ENCODE measurements at places on chromosomes 6 and 20.
A peak's percentile ranks its signal among the peaks of the same experiment; 100 is the strongest.

- DNase-seq, result no peak
These were observed 423.2 kb downstream of the RFPL4B start for GRCh38 chr6:112770308-112770707.

DNA sequence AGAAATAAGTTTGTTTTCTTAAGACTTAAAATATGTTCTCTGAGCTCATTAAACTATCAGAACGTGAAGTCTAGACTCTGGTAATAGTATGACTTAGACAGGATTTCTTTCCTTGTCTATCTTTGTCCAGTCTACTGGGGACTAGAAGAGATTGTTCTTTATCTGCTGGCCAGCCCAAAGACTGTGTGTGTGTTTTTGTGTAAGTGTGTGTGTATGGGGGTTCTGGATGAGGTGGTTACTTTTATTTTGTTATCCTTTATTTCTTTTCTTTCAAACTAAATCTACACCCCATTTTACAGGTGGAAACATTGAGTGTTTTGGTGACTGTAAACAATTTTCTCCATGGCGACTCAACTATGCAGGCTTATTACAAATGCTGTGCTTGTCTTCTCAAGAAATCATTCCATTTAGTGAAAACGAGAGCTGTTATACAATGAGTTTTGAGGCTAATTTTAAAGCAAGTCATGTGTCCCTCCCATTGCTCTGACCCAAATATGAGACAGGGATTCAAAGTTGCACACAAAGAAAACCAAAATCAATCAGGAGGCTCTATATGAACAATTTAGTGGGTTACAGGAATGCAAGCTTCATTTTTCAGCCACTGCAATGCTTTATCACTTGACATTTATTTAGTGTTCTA lies 97.6 kb downstream of the ELOVL5 start:
- no peak for DNase-seq

- DNase-seq, result no peak
These were observed 603.9 kb upstream of the SLC35B3 start for GRCh38 chr6:9039258-9039657.

DNA sequence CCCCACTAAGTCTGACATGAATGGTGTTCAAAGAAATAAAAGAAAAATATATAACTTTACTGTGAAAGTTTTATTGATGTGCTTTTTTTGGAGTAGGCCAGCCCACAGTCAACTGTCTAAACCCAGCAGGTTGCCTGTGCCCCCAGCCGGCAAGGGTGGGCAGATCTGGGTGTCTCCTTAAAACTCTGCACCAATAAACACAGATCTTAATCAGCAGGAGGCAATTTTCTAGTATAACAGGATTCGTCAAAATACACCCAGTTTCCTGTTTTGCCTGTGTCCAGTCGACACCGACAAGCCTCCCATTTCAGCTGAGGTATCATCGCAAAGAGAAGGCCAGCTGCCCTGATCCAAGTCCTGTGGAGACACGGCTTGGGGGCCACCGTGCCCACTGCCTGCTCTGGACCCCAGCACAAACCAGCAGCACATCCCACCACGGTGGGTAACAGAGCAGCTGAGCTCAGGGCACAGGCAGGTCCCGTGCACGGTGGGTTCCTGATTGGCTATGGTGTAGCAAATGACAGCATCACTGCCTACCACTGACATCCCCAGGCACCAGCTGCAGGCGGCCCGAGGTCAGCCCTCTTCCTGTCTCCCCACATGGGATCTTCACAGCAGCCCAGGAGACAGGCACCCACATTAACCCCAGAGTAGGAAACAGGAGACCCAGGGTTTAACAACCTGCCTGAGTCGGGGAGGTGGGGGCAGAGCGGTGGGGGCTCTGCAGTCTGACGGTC lies 15.7 kb downstream of the BMP7 start:
- no peak for DNase-seq

DNA sequence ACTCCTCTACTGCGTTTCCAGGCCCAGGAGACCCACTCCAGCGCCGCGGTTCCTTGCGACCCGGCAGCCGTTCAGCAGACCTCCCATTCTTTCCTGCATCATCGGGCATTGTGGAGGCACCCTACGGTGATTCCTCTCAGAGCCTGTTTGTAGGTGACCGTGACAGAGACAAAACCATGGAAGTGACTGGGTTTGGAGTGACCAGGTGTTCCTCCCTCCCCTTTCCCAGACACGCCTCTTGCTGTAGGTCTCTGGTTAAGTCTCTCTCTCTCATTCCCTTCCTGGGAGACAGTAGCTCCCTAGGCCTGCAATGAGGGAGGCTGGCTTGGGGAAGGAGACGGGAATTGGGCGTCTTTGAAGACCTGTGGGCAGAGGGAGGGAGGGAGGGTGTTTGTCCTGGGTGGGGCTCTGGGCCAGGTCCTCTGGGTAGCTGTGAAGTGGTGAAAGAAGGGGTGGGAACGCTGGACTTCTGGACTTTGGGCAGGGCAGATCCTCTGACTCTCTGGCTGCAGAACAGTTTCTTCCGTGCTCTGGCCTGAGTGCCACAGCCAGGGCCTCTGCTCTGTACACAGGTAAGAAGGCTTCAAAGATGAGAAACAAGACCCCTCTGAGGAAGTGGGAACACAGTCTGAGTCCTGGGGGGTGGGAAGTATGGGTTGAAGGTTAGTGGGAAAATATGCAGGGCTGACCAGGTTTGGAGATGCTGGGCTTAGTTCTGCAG lies 763 bp downstream of the KLC4 start:
- no peak for DNase-seq

DNA sequence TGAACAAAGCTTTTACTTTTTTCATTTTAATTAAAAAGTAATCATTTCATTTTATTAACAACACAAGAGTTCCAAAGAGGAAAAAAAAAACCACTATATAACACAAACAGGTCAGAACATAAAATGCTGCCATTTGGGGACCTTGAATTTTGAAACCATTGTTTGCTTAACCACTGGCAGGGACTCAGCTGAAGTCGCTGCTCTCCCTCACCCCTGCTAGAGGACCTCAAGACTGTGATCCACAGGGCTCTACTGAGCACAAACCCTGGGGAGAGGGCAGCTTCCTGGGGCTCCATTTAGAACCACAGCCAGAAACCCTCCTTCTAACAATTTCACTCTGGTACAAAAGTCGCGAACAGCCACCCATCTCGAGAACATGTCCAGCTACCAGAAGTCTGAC lies 28.8 kb downstream of the NCOA5 start:
- DNase-seq, result no peak

DNA sequence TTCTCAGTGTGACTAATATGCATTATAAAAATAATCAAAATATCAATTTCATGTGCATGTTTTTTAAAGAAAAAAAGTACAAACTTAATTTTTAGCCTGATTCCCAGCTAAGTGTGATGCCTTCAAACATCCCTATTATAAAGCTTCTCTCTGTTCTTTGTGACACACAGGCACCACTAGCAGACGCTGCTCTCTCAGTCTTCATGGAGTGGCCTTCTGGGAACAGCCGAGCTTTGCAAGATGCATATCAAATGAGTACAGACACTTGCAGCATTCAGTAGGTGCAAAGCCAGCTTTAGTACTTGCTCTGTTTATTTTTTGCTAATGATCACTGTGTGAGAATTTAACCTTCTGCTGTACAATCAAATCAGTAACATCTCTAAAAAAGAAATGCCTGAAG lies 340.0 kb downstream of the ADGRB3 start:
- no peak for DNase-seq

GRCh38 chr20:41078329-41078728 lies 49.7 kb downstream of the TOP1 start:
- DNase-seq, result no peak

GRCh38 chr20:51412333-51412871 lies 130.1 kb downstream of the NFATC2 start:
- no peak for DNase-seq

GRCh38 chr20:17969884-17970409 lies 1.1 kb downstream of the MGME1 start:
- DNase-seq, result peak; percentile 22

DNA sequence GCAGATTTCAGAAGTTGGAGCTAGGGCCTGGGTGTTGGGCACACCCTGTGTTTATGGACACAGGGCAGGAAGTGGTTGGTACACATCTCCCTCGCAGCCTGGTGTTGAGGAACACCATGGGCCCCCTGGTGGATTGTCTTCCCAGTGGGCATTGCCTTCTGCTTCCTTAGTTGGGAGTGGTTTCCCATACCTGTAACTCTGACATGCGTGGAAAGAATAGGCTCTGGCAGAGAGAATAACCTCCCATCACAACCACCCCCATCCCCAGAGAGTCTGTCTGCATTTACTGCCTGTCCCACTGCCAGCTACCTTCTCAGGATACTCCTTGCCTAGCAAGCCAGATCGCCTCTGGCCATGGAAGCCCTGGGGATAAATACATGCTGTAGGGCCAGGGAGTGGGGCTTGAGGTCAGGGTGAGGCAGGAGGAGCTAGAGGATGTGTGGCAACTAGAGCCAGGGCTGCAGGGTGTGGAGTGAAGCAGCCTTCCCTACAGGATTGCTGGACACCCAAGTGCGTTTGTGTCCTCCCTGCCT lies 14.7 kb downstream of the LRRC73 start:
- no peak for DNase-seq

DNA sequence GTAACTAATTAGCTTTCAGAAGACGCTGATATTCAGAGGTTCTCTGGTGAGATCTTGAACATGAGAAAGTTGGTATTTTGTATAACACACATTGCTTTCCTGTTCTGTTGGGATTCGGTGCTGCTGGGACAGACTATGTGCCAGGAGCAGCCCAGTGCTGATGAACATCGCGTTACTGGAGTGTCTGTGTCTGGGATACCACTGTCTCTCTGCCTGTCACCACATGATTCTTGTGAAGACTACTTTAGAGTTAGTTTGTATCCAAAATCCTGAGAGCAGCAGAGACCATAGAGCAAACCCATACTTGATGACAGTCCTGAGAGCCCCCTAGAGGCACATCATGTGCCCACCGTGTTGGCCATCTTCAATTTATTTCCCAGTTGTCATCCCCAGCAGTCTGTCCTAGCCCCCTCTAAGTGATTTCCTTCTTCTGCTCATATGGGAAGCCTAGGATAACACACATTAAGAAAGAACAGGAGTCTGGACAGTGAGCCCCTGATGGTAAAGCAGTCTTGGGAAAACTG lies 41.8 kb upstream of the TINAG start:
- no peak for DNase-seq

DNA sequence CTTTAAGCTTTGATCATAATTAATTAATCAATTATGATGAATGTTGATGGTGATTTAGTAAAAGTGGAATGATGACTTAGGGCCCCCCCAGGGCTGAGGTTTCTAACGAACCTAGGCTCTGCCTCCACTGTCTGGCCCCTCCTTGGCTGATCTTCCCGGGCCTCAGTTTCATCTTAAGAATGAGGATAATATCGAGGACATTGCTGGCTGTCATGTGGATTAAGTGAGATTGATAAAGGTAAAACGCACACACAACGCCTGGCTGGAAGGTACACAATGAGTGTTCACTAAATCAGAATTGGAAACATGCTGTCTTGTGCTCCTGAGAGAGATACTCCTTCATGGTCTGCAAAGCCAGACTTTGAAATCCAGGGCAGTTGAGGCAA lies 5.3 kb upstream of the SULF2 start:
- no peak for DNase-seq

DNA sequence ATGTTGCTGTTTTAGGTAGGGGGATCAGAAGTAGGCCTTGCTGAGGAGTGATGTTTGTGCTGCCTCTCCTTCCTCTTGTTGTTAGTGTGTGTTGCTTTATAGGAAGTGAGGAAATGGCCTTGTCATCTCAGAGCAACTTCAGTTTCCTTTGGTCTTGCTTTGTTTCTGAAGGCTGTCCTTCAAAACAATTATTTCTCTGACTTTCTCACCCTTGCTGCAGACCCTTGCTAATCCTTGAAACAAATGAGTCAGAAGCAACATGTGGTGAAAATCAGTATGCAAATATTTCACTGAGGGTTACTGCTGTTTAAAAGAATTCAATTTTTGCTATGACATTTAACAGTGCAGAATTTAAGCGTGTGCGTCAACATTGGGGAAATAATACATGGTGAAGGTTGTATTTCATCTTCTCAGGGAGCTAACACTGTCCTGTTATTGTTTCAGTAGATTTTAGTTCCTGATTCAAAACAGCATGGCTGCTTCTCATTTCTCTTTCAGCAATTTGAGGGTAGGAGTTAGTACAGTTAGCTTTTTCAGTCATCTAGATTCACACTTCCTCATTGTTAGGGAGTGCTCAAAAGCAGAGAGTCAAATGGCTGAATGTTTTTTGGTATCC lies 13.8 kb downstream of the RNF144B start:
- no peak for DNase-seq

- DNase-seq, result no peak
These were observed 165.5 kb upstream of the SCGN start for GRCh38 chr6:25486550-25486949.

DNA sequence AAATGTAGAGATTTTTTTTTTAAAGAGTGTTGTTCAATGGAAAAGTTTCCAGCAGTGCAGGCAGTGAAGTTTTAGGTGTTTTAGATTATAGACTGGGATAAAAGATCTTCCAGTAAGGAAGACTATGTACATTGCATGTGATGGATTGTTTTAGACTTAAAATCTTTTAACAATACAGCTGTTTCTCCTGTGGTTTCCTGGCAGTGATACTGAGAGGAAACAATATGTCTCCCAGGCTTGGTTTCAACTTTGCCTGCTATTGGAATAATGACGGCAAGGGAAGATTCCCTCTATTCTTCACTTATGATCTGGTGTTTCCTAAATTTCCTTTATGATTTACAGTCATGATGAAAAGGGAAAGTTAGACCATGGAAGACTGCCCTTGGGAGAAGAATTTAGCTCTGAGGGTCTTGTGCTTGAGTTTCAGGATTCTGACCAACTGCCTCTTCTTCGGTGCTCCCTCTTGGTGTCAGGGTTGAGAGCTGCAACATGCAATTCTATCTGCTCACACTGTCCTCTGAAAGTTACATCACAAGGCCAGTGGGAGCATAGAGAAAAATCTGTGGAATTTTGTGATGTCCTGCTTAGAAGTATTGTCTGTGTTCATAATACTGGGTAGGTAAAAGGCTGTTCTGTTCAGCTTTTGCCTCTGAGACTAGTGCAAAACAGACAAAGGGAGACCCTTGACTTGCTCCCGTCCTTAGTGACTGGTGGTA lies 262.8 kb upstream of the MAN1A1 start:
- no peak for DNase-seq

- DNase-seq, result no peak
These were observed 61.9 kb downstream of the CYP39A1 start for GRCh38 chr6:46590765-46591164.

All from nephron progenitor cell (in vitro differentiated cells).